Sigmoid colon (tissue), 7 donors: ENCODE measurements at places on chromosomes 6 and 20.
A peak's percentile ranks its signal among the peaks of the same experiment; 100 is the strongest.

DNA sequence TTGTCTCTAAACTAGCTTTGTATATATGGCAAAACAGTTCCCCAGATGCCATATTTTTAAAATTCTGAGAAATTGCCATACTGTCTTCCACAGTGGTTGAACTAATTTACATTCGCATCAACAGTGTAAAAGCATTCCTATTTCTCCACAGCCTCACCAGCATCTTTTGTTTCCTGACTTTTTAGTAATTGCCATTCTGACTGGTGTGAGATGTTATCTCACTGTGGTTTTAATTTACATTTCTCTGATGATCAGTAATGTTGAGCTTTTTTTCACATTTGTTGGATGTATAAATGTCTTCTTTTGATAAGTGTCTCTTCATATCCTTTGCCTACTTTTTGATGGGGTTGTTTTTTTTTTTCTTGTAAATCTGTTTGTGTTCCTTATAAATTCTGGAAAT is 1222.7 kb upstream of the CITED2 start:
- H3K36me3 ChIP-seq = no peaks in the 10 kb centered on the region
- no peak overlapping the region for H3K27ac ChIP-seq
- DNase-seq = no peak
- no peaks in the 10 kb centered on the region for H3K4me1 ChIP-seq
- no peaks in the 10 kb centered on the region for H3K27me3 ChIP-seq
- H3K4me3 ChIP-seq = no peak overlapping the region

DNA sequence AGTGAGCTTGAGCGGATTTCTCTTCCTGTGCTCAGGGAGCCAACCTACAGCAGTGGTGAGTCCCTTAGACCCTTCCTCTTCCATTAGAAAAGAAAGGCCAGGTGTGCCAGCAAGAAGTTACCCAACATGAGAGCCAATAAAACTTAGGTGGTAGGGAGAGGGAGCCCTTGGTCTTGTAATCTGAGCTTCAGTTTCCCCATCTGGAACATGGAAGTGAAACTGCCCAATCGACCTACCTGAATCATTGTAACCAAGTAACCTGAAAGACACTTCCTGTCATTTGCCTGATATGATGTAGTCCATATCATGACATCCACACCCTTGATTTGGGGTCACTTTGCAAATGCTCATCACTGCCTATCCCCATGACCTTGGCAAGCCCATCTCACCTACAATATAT is 66.4 kb downstream of the MDGA1 start:
- H3K4me1 ChIP-seq = no peaks in the 10 kb centered on the region
- no peak overlapping the region for H3K27ac ChIP-seq
- no peaks in the 10 kb centered on the region for H3K27me3 ChIP-seq
- no peak overlapping the region for H3K4me3 ChIP-seq

DNA sequence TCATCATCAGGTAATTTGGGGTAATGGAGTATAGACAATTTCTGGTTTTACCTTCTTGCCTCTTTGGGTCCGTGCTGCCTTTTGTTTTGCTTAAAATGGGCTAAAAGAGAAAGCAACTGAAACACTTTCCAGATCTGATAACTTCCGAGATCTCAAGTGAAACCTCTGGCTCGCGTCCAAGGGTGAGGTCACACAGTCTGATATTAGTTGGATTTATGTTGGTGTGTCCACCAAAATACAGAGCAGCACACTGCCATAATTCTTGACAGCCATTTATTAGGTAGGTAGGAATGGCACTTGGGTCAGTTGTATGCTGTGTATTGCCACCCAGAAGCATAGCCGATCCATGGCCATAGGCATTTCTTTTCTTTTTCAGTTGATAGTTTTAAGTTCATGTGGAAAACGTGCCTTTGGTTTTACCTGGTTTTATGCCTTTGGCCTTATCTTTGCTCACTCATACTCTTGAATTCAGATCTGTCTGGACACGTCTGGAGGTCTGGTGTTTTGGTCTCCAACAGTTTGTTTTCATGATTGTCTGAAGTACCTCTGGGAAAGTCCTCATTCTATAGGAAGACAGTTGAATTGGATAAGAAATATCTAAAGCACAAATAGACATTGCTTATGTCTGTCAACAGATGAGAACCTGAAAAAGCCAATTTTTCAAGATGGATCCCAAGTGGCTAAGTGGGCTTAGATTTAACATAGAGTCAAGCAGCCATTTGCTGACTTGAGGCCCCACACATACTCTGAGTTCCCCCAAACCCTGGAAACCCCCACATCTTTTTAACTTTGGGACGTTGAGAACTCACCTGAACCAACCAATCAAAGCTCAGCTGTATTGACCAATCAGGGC is 320.8 kb downstream of the SOX4 start:
- no peak overlapping the region for H3K27ac ChIP-seq
- H3K4me3 ChIP-seq = no peak overlapping the region
- no peaks in the 10 kb centered on the region for H3K36me3 ChIP-seq
- peaks cover 14% of the 10 kb centered on the region for H3K4me1 ChIP-seq
- no peaks in the 10 kb centered on the region for H3K27me3 ChIP-seq

DNA sequence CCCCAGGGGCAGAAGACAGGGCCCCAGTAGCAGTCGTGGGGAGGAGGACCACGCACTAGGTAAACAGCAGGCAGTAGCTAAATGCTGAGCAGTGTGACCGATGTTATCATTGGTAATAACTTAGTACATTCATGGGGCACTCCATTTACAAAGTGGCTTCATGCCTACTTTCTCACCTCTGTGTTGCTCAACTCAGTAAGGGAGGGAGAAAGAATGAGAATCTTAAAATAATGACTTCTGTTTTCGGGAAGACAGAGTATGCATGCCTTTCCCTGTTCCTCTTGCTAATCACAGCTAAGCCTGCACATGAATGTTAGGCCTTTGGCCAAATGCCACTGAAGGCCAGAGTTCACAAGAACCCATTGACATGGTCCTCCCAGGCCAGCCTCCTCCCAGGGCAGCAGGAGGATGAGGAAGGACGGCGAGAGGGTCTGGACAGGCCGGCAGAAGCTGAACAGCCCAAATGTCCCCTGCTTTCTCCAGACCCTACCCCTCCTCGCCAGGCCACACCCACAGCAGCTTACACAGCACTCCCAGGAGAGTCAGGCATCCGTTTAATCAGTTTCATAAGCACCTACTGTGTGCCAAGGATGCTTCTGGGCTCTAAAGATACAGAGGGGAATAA is 183.4 kb downstream of the ANKRD60 start:
- H3K4me1 ChIP-seq = no peaks in the 10 kb centered on the region
- H3K27ac ChIP-seq = no peak overlapping the region
- H3K4me3 ChIP-seq = no peak overlapping the region
- DNase-seq = no peak
- H3K36me3 ChIP-seq = no peaks in the 10 kb centered on the region

DNA sequence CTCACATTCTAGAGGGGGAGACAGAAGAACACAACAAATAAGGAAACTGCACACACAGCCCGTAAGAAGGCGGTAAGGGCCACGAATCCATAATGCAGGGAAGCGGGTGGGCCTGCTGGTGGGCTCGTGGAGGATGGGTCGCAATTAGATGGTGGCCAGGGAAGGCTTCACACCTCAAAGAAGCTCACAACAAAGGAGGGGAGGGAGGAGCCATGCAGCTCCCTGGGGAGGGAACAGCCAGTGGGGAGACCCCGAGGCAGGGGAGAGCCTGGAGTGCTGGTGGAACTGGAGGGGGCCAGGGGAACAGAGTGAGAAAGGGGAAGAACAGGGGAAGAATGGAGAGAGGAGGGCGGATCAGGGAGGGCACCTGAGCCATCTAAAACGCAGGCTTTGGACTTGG is 13.4 kb downstream of the SRC start:
- H3K4me3 ChIP-seq = no peak overlapping the region
- H3K27me3 ChIP-seq = no peaks in the 10 kb centered on the region
- peaks cover 79% of the 10 kb centered on the region for H3K4me1 ChIP-seq
- DNase-seq = peak; percentile 55
- H3K27ac ChIP-seq = peak overlapping the region; percentile 66
- no peaks in the 10 kb centered on the region for H3K36me3 ChIP-seq

GRCh38 chr6:137709424-137710236 is 157.4 kb upstream of the TNFAIP3 start:
- no peak for DNase-seq
- no peaks in the 10 kb centered on the region for H3K27me3 ChIP-seq
- H3K36me3 ChIP-seq = no peaks in the 10 kb centered on the region
- H3K4me1 ChIP-seq = peaks cover 23% of the 10 kb centered on the region

GRCh38 chr6:5453546-5453945 is 192.2 kb downstream of the FARS2 start:
- no peaks in the 10 kb centered on the region for H3K4me1 ChIP-seq
- no peak overlapping the region for H3K27ac ChIP-seq
- no peaks in the 10 kb centered on the region for H3K36me3 ChIP-seq

DNA sequence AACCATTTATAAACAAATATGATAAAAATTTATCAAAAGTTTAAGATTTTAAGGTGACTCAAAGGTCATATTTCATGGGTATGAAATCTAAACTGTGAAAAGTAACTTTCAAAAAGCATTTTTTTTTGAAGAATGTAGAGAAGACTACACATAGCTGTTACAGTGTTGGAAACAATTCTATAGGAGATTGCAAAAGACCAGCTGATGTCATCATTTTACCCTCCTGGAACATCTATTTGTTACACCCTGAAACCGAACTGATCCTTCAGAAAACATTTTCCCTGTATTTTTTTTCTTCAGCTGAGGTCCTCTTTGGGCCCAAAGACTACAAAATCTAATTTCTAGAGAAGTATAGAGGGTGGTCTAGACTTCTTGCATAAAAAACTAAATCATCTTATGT is 297.5 kb upstream of the FERMT1 start:
- no peak for DNase-seq
- no peak overlapping the region for H3K27ac ChIP-seq
- H3K4me1 ChIP-seq = no peaks in the 10 kb centered on the region
- no peak overlapping the region for H3K4me3 ChIP-seq
- no peaks in the 10 kb centered on the region for H3K27me3 ChIP-seq

GRCh38 chr6:131733376-131734016 is 22.7 kb upstream of the CTAGE9 start:
- H3K4me1 ChIP-seq = no peaks in the 10 kb centered on the region
- H3K27ac ChIP-seq = no peak overlapping the region
- H3K36me3 ChIP-seq = no peaks in the 10 kb centered on the region
- H3K27me3 ChIP-seq = no peaks in the 10 kb centered on the region
- DNase-seq = no peak

DNA sequence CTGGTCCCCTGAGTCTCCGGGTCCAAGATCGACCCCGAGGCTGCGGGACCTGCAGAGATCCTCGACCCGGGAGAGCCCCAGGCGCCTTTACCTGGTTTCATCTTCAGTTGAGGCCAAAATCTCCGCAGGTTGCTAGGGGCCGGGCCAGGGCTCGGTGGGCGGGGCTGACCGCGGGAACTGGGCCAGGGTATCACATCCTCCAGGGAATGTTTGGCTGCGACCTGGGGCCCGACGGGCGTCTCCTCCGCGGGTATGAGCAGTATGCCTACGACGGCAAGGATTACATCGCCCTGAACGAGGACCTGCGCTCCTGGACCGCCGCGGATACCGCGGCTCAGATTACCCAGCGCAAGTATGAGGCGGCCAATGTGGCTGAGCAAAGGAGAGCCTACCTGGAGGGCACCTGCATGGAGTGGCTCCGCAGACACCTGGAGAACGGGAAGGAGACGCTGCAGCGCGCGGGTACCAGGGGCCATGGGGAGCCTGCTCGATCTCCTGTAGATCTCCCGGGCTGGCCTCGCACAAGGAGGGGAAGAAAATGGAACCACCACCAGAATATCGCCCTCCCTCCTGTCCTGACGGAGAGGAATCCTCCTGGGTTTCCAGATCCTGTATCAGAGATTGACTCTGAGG is 53.8 kb upstream of the POLR1H start:
- H3K27me3 ChIP-seq = peaks cover 13% of the 10 kb centered on the region
- H3K4me3 ChIP-seq = peak overlapping the region; percentile 57
- no peaks in the 10 kb centered on the region for H3K36me3 ChIP-seq
- peak overlapping the region; percentile 47 for H3K27ac ChIP-seq
- peaks cover 19% of the 10 kb centered on the region for H3K4me1 ChIP-seq

DNA sequence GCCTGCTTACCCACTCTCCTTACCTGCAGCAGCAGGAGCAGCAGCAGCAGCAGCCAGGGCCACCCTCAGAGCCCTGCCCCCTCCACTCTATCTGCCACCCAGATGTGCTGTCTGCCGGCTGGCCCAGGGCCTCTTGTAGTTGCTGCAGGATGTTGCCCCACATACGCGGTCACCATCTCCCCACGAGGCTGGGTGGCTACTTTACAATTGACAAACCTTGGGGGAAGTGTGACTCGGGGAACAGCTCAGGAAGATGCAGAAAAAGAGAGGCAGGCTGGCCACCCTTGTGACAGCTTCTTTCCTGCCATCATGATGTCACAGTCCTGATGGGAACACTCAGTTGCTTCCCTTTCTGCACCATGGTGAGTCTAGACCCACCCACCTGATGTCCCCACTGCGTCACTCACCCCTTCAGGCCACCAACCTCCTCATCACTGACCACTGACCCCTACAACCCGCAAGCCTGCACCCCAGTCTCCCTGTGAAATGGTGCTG is 14.5 kb downstream of the TREM1 start:
- H3K4me1 ChIP-seq = no peaks in the 10 kb centered on the region
- no peak overlapping the region for H3K4me3 ChIP-seq
- DNase-seq = peak; percentile 72
- peak overlapping the region; percentile 21 for H3K27ac ChIP-seq
- no peaks in the 10 kb centered on the region for H3K36me3 ChIP-seq

DNA sequence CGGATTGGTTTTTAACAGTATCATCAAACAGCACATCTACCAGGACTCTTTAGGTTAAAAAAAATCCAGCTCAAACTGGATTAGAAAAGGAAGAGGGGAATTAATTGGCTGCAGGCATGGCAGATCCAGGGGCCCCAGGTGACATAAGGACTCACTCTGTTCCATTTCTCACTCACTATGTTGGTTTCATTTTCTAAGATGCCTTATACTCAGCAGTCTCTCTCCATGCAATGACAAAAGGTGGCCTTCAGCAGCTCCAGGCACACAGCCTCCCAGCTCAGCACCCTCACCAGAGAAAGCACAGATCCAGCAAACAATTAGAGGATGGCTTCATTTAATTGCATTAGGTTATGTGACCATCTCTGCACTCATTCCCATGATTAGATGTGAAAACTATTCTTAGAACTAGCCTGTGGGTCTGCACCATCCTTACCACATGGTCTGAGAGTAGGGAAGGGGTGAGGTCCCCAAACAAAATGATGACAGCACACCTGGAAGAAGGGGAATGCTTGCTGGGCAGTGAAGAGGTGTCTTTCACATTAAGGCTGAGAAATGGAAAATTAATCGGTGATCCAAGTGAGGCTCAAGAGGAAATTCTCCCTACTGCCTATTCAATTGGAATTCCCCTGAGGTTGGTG is 243.1 kb downstream of the CDH26 start:
- H3K4me1 ChIP-seq = no peaks in the 10 kb centered on the region
- no peak for DNase-seq
- peaks cover 4% of the 10 kb centered on the region for H3K27me3 ChIP-seq
- no peak overlapping the region for H3K4me3 ChIP-seq
- H3K36me3 ChIP-seq = no peaks in the 10 kb centered on the region

DNA sequence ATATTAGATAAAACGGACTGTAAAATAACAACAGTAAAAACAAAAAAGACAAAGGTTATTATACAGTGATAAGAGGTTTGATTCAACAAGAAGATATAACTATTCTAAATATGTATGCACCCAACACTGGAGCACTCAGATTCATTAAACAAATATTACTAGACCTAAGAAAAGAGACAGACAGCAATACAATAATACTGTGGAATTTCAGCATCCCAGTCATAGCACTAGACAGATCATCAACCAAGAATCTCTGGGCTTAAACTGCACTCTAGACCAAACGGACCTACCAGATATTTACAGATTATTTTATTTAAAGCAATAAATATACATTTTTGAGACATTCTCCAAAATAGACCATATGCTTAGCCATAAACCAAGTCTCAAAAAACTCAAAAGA is 263.8 kb downstream of the C6orf118 start:
- no peaks in the 10 kb centered on the region for H3K36me3 ChIP-seq
- H3K27ac ChIP-seq = no peak overlapping the region
- H3K4me1 ChIP-seq = no peaks in the 10 kb centered on the region
- H3K4me3 ChIP-seq = no peak overlapping the region
- DNase-seq = no peak
